Fibroblast of skin of abdomen (primary cell): ENCODE measurements at places on chromosomes 3 and 15.

GRCh38 chr15:53312707-53313106, 446.8 kb downstream of the WDR72 start:
- DNase-seq = no peak

- no peak for DNase-seq
These were observed 181.7 kb downstream of the GBE1 start for GRCh38 chr3:81579744-81580143.

GRCh38 chr15:62453375-62453774, 288.3 kb upstream of the C2CD4B start:
- DNase-seq = no peak

DNA sequence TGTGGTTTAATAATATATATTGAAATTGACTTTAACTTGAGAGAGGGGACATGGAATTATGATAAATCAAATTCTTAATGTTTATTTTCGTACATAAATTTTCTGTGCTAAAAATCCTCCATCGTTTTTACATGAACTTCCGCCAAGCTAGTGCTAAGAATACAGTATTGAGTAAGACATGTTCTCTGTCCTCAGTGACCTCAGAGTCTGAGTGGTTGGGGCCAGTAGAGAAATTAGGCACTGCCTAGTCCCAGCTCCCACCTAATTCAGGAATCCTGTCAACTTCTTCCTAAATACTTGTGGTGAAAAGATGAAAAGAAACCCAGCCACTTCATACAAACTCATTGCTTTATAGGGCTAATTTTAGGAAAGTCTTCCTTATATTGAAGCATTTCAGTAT, 110.3 kb downstream of the PPP2R3A start:
- peak; percentile 21 for DNase-seq

DNA sequence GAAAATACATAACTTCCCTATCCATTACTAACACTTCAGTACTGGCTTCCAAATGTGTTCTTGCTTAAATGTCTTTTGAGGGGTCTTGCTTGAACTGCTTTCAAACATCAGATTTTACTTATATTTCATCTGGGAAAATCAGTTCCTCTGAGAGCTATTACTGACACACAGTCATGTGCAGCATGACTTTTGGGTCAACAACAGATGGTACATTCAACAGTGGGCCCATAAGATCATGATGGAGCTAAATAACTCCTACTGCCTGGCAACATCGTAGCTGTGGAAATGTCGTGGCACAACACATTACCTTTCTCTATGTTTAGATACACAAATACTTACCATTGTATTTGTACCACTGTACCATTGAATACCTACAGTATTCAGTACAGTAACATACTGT, 43.8 kb downstream of the WWTR1 start:
- DNase-seq = no peak

DNA sequence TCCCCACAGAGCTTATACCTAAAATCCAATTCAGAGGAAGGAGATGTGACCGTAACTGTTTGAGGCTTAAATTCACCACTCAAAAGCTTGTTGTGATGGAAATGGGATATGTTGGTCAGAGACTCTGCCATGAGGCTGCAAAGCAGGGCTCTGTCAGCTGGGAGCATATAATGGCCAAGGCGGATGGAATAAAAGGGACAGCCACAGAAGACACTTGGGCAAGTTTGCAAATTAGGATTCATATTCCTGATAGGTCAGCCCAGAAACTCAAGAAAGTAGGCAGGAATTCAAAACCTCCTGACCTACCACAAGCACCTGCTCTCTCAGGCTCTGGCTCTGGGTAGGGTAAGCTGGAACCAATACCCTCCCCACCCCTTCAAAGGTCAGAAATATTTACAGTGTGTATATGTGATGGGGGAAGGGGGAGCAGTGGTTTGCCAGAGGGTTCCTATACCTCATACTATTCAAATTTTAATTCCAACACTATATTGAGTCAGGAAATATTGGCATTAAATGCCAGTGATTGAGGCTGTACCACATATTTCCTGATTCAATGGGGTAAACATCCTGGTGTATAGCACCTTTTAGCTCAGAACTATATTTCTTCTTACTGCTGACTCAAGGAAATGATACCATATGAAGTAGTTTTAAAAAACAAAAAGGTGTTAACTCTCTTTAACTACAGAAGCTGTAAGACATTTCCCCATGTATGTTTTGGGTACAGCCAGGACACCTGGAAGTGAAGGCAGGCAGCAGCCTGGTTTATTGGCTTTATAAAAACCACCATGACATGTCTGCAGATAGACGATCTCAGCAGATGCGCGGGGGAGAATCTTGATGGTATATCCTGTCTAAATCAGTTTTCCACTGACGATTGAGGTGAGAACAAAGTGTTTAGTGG, 19.2 kb downstream of the FYCO1 start:
- DNase-seq = no peak

GRCh38 chr3:168094877-168095610, 680 bp downstream of the GOLIM4 start:
- DNase-seq = peak; percentile 57

DNA sequence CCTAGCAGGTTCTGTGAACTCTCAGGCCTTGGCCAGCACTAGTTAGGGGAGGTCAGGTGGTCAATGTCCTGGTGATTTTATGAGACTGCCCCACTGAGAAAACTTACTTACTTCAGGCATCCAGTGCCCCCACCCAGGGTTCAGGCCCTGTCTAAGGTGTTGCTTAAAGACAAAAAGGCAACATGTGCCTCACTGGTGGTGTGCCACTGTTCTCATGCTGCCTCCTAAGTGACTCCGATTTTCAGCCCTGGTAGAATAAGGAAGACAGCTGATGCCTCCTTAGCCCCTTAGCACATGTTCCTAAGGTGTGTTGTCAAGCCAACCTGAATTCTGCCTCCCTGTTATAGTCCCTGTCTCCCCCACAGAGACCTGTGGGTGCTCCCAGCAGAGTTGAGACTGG, 5.3 kb downstream of the RBM15B start:
- no peak for DNase-seq

DNA sequence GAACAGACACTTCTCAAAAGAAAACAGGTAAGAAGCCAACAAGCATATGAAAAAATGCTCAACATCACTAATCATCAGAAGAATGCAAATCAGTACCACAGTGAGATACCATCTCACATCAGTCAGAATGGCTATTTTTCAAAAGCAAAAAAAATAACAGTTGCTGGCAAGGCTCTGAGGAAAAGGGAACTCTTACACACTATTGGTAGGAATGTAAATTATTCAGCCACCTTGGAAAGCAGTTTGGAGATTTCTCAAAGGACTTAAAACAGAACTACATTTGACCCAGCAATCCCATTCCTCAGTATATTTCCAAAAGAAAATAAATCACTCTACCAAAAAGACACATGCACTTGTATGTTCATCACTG, 95.6 kb downstream of the APBA2 start:
- no peak for DNase-seq

GRCh38 chr3:30199096-30199759, 407.2 kb upstream of the TGFBR2 start:
- peak; percentile 59 for DNase-seq

DNA sequence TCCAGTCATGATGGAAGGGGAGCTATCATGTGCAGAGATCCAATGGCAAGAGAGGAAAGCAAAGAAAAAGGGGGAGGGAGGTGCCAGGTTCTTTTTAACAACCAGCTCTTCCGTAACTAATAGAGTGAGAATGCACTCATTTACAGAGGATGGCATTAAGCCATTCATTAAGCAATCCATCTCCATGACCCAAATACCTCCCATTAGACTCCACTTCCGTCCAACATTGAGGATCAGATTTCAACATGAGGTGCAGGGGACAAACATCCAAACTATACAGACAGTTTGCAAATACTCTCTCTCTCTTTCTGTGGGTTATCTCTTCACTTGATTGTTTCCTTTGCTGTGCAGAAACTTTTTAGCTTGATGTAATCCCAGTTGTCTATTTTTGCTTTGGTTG, 21.2 kb downstream of the ZDHHC23 start:
- DNase-seq = peak; percentile 5

DNA sequence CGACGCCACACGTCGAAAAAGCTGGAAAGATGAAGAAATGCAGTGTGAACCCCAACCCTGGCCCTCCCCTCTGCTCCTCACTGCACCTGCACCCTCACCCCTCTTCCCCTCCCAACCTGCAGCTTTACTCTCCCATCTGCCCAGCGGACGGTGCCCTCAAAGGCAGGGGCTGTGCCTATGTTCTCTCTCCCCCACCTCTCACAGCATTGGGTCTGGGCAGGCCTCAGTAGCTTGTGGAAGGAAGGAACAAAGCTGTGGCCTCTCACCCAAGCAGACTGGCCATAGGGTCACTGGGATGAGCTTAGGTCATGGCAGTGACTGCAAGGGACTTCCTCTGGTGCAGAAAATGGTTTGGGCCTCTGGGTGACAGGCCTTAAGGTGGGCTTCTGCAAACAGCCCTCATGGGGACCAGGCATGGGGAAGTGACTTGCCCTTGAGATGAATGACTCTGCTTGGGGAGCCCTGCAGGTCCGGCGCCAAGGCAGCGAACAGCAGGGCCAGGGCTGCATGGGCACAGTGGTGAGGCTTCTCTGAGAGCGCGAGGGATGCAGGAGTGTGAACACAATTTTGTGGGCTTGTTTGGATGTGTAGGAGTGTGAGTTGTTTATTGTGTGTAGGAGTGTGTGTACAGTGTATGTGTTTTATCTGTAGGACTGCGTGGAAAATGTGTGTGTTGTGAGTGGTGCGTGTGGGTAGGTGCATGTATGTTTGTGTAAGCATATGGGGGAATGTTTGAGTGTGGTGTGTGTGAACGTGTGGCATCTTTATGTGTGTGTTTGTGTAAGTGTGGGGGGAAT, 29.2 kb downstream of the SRPRB start:
- no peak for DNase-seq

DNA sequence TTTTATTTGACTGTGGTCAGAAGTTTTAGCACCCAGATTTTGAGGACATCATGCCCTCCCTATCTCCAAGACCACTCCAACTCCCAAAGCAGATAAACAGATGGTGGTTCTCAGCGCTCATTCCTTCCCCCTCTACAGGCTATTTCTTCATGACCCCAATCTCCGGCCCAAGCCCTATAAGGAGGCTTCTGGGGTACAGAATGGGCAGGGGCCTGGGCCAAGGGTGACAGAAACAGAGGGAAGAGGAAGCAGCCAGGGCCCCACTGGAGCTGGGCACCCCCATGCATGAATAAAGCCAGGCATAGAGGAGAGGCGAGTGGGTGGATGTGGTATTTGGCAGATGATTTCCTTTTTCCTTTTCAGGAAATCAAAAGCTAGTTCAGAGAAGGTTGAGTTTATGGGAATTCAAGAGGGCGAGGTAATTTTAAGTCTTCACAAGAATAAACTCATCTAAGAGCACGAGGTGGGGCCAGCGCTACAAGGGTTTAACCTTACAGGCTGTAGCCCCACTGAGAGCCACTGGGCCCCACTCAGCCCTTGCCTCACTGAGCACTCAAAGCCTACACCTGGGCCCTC, 104.8 kb upstream of the HERC1 start:
- DNase-seq = no peak

- no peak for DNase-seq
These were observed 119.4 kb upstream of the IQSEC1 start for GRCh38 chr3:13192471-13193213.

DNA sequence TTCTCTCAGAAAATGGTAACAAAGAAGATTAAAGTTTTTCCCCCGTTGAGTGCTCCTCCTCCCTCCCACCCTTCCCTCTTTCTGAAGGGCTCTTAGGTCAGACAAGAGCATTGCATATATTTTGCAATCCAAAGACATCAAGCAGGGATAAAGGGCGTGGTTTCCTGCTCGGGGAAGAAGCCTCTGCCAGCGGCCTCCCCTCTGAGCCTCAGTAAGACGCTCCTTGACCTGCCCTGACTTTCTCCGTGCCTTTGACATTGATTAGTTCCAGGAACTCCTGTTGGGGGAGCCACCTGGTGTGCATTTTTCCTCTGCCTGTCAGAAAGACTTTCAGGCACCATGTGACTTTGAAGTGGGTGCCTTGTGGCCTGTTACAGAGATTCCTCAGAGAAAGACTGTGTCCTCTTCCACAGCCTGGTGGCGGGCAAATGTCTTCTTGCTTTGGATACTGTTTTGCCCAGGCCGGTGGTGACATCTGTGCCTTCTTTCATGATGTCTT, 87.2 kb upstream of the TBL1XR1 start:
- DNase-seq = peak; percentile 57

DNA sequence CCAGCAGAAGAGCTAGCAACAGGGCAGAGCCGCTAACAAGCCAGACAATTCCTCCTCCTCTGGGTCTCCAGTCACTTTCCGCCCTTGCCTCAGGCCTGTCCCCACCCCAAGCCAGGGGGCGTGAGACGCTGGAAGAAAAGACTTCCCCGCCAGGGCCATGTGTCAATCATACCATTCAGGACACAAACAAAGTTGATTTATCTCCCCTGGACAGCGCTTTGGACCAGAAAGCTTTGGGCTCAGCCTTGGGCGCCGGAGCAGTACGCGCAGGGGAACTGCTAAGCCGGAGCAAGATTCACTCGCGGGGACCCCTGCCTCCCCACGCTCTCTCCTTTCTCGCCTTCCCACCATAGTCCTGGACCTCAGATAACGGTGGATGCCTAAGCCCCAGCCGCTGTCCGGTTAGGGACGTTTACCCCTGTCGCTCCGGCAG, 479 bp downstream of the LRRC2 start:
- DNase-seq = no peak

GRCh38 chr3:103077910-103078309, 643.1 kb downstream of the ZPLD1 start:
- no peak for DNase-seq

DNA sequence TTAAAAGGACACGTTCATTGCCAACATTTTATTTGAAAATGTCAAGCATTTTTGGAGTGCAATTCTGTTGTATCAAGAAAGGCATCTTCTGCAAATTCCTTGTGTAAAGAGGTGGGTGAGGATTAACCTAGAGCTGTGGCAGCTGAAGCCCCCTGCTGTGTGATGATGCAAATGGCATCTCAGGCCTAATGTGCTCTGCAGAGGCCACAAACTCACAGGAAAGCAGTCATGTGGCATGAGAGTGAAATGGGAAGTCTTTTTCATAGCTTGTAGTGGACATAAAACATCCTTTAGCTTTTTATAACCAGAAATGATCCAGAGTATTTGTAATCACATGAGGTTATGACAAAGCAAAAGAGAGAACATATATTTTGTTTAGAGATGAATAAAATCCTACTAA, 6.4 kb downstream of the CADM2 start:
- DNase-seq = peak; percentile 14

GRCh38 chr15:60379525-60380274, 18.1 kb downstream of the ANXA2 start:
- DNase-seq = peak; percentile 99
